ENCODE measurements at places on chromosomes 5 and 9.

DNA sequence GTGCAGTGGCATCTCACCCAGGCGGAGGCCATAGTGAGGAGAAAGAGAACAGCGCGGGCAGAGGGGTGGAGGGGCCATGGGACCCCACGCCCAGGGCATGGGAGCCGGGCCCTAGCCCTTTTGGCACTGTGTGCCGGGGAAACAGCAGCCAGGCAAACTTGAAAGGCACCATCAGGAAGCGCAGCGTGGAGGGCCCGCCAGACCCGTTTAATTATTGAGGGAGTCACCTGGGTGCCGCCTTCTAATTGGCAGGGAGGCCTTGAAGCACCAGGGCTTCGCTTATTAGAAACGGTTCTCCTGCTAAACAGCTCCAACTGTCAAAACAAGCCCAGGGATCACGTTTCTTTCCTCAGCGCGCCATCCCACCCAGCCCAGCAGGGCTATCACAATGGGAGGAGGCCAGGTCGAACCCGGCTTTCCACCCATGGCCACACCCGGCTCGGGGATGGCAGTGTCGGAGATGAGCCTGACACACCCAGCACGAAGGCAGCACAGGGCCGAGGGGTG, 104.6 kb upstream of the SARDH start:
- no peaks in the 10 kb centered on the region for H3K27me3 ChIP-seq
- no peaks in the 10 kb centered on the region for H3K36me3 ChIP-seq
- no peak overlapping the region for H3K27ac ChIP-seq
- no peak for DNase-seq
- H3K4me3 ChIP-seq: no peak overlapping the region

DNA sequence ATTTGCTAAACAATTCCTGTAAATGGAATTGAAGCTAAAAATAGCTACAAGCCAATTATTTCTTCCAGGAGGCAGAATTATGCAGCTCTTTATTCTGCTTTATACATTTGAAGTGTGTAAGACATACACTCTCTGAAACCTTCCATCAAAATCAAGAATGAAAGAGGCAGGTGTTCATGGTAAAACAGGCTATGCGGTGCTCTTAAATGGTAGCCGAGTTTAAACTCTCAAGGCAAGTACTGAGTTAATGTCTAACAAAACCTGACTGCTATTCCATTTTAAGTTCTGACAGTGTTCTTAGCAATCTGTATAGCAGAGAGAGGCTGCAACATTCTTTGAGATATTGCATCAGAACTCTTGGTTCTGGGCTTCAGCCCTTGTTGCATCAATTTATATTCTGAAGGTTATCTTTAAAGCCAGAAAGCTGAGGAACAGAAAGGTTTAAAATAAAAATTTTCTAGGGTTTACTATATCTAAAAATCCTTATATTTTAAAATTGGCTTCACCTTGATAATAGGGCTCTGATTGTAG, 248.3 kb upstream of the CCNG1 start:
- H3K4me1 ChIP-seq: no peaks in the 10 kb centered on the region
- no peak overlapping the region for H3K27ac ChIP-seq
- H3K4me3 ChIP-seq: no peak overlapping the region
- H3K27me3 ChIP-seq: no peaks in the 10 kb centered on the region

DNA sequence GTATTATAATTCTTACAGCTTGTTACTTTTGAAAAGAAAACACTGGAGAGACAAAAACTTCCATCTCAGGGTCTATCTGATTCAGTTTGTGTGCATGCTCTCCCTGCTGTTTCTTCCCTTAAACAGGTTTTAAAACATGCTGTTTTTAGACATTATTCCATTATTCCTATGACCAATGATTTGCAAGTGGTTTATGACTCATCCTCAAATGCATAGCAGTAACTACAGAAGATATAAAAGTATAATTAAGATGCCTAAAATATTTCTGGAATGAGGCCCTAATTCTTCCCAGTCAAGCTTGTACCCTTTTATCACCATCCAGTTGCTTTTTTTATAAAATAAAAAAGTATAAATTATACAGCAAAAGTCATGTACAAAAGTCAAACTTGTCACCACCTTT, 3.7 kb downstream of the DTWD2 start:
- no peak overlapping the region for H3K27ac ChIP-seq
- H3K4me1 ChIP-seq: peaks cover 9% of the 10 kb centered on the region
- no peaks in the 10 kb centered on the region for H3K36me3 ChIP-seq
- H3K27me3 ChIP-seq: no peaks in the 10 kb centered on the region
- no peak for DNase-seq

DNA sequence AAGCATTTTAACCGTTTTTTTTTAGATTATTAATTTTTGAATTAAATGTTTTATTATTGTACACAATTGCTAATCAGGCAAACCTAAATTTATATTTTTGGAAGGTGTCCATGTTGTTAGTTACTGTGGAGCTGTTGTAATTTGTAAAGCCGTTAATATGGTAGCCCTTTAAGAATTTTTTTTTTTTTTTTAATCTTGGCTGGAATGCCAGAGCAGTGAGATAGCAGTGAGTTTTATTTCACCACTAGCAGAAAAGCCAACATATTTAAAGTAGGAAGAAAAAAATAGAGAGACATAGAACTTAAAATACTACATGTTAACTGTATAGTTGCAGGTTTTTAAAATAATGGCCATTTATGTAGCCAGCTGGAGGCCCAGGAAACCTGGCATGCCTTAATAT, 35.3 kb upstream of the RNF20 start:
- DNase-seq: no peak
- H3K36me3 ChIP-seq: no peaks in the 10 kb centered on the region
- H3K27ac ChIP-seq: no peak overlapping the region
- H3K4me3 ChIP-seq: no peak overlapping the region

- peak overlapping the region; percentile 97 for H3K4me3 ChIP-seq
- H3K4me1 ChIP-seq: peaks cover 53% of the 10 kb centered on the region
- H3K36me3 ChIP-seq: no peaks in the 10 kb centered on the region
These were observed 1.3 kb downstream of the SPTAN1 start for GRCh38 chr9:128553728-128554127.

- peak overlapping the region; percentile 49 for H3K27ac ChIP-seq
- no peaks in the 10 kb centered on the region for H3K4me1 ChIP-seq
- H3K4me3 ChIP-seq: no peak overlapping the region
These were observed 88.3 kb downstream of the DROSHA start for GRCh38 chr5:31443572-31443971.

Measured in hepatocyte (in vitro differentiated cells).